ENCODE measurements at places on chromosomes 16 and 17.

GRCh38 chr16:12971241-12971640 lies 69.8 kb downstream of the SHISA9 start:
- no peak for DNase-seq

GRCh38 chr17:74024871-74025531 lies 178.5 kb upstream of the RPL38 start:
- DNase-seq, result no peak

GRCh38 chr16:49596068-49596467 lies 222.5 kb downstream of the C16orf78 start:
- DNase-seq, result no peak

DNA sequence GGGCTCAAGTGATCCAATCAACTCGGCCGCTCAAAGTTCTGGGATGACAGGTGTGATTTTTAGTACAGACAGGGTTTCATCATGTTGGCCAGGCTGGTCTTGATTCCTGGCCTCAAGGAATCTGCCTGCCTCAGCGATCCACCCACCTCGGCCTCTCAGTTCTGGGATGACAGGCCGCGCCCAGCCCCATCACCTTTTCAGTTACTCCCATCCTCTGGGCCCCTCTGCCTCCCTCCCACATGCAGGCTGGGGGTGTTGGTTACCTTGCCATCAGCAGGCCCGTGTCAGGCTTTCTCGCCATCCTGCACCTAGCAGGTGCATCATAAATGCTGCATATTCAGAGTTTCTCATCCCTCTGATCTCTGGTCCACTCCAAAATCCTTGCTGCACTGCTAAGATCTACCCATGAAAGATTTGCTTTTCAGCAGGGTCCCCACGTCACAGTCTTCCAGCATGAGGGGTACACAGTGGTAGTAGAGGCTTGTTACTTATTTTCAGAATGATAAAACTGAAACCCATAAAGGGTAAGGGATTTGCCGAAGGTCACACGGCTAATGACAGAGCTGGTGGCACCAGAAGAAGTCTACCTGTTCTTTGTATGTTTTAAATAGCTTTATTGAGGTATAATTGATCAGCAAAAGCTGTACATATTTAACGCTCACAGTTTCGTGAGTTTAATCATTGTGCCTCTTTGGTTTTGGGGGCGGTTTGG lies 16.6 kb downstream of the PMM2 start:
- DNase-seq, result no peak

DNA sequence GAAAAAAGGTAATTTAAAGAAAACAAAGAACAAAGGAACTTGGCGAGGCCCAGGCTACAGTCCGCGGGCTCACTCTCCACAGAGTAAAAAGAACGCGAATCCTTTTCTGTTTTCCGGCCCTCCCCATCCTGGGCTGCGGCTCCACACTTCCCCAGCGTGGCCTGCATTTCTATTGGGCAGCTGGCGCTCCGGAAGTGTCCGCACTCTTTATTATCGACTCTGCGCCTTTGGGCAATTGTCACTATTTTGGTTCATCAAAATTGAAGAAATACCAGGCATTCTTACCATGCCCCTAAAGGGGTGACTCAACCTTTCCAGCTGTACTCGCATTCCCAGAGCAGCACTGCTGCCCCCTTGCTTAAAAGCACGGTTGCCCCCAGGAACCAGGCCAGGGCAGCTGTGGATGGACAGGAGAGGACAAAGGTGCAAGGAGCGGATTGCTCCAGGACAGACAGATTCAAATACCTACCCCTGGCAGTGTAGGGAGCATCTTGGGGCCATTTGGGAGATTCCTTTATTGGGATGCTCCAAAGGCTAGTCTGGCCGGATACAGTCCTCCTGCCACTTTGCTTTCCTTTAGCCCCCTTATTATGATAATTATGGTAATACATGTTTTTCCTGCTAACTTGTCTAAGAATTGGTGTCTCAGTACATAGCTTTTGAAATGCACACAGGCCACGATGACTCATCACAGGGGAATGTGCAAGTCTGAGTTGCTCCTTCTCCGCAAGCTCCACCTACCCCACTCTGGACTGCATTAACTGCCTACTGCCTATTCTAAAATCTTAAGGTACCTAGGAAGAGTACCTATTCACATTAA lies 985 bp upstream of the SLFN12 start:
- DNase-seq, result peak; percentile 48

GRCh38 chr16:23523321-23523720 lies 13.0 kb upstream of the GGA2 start:
- no peak for DNase-seq

GRCh38 chr17:39090908-39091665 lies 60.4 kb downstream of the PLXDC1 start:
- no peak for DNase-seq
